ENCODE measurements at places on chromosomes 7 and 10. TPM values are rescaled to one million over a fixed set of nuclear protein-coding genes. Genes with fewer than 3 reads are reported as not detected.

GRCh38 chr10:133133471-133134231, 26.4 kb upstream of the KNDC1 start:
- DNase-seq, result no peak
- H3K27me3 ChIP-seq, result peaks cover 6% of the 10 kb centered on the region
- H3K36me3 ChIP-seq, result no peaks in the 10 kb centered on the region

GRCh38 chr10:84551437-84552120, 223.2 kb downstream of the CCSER2 start:
- H3K27me3 ChIP-seq, result peaks cover 21% of the 10 kb centered on the region
- H3K4me3 ChIP-seq, result no peak overlapping the region
- no peaks in the 10 kb centered on the region for H3K36me3 ChIP-seq
- H3K27ac ChIP-seq, result no peak overlapping the region
- no peak for DNase-seq
- H3K4me1 ChIP-seq, result no peaks in the 10 kb centered on the region

The NKX6-2 gene
- 0.32 TPM for total RNA-seq

The MYO1G gene
- total RNA-seq, result 0.49 TPM

The ZNF775 gene
- 16.5 TPM for total RNA-seq

Data from neural crest cell (in vitro differentiated cells).